ENCODE measurements at places on chromosomes 12 and 14.
A peak's percentile ranks its signal among the peaks of the same experiment; 100 is the strongest.

DNA sequence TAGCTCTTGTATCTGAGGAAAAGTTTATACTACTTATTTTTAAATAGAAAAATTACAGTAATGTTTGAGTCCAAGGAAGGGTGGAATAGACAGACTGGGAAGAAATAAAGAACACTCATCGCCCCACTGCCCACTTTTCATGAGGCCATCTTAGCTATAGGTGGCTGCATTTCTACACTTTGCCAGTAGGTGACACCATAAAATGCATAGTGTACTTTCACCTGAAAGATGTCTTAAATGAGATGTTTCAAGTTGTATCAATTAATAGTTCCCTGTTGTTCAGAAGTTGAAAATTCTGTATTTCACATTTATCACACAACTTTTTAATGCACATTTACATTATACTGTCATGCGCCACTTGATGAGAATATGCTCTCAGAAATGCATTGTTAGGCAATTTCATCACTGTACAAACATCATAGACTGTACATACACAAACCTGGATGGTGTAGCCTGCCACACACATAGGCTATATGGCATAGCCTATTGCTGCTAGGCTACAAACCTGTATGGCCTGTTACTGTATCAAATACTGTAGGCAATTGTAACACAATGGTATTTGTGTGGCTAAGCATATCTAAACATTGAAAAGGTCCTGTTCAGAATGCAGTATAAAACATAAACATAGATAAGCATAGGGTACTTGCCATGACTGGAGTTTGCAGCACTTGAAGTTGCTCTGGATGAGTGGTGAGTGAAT, 27.6 kb downstream of the PMCH start:
- DNase-seq, result peak; percentile 17

DNA sequence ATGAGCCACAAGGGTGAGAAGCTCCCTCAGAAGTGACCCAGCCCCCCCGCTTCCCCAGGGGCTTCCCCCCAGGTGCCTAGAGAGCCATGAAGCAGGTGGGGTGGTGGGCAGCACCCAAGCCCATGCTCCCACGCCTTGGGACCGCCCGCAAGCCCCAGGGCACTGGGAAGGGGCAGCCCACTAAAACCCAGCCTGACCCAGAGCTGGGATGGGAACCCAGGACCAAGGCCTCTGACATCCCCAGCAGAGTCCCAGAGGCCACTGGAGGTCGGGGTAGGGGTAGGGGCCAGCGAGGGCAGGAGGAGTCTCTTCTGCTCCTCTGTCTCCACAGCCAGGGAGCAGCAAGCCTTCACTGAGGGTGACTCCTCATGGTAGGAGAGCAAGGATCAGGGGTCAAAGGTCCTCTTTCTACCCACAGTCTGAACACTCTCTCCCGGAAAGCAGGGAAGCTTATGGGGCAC, 86.5 kb upstream of the ZFP36L1 start:
- DNase-seq, result no peak

DNA sequence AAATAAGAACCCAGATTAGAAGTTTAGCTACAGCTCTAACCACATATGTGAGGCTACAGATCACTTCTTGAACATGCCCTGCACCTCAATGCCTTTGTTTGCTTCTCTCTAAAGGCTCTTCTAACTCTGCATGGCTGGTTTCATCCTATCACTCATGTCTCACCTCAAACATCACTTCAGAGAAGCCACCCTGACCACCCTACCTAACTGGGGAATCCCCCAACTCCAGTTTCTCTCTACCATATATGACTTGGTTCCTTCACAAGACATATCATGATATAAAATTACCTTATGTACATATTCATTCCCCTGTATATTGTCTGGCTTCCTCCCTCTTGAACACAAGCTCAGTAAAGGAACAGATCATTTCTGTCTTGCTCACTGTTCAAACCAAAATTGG, 250.2 kb upstream of the GRIP1 start:
- no peak for DNase-seq

- DNase-seq, result no peak
Observed at GRCh38 chr12:68225576-68226476, at the start of gene IL26. IL26 (minus strand) TSS chr12:68225810; CDS start chr12:68225756, 54 bp downstream.

DNA sequence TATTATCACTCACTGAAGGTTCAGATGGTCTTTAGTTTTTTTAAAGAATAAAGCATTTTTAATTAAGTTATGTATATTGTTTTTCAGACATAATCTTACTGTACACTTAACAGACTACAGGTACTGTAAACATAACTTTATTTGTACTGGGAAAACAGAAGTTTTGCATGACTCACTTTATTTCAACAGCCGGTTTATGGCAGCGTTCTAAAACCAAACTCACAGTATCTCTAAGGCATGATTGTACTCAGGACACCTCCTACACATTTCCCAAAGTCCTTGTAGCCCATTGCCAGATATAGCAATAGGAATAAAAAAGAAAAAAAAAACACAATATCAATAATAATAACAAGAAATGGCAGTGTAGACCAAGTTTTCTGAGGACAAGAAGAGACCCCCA, 1341.4 kb downstream of the FSCB start:
- no peak for DNase-seq

- peak; percentile 35 for DNase-seq
Observed at GRCh38 chr14:104723651-104724406, at the start of gene ADSS1. ADSS1 (plus strand) TSS chr14:104724229; CDS start chr14:104724271, 42 bp downstream.

GRCh38 chr12:55816881-55817344, 611 bp downstream of the SARNP start:
- no peak for DNase-seq

DNA sequence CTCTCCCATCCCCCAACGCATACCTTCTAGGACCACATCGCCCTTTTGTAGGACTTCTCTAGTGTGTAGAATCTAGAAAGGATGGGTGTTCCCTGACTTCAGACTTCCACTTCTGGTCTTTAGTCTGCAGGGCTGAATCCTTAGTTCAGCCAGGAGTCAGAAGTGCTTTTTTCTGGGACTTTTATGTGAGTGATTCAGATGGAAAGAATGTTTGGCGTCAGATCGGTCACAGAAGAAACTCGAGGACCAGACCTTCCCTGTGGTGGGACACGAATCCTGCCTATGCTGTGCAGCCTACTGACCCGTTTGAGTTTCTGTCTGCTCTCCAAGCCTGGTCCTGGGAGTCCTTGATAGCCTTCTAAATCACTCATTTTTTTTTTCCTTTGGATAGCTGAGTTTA, 165.4 kb upstream of the SSTR1 start:
- DNase-seq, result no peak

- no peak for DNase-seq
Observed at GRCh38 chr14:64518229-64518628, 13.7 kb downstream of the ZBTB1 start.

- DNase-seq, result no peak
Observed at GRCh38 chr14:24443053-24443665, 583 bp upstream of the SDR39U1 start.

GRCh38 chr14:51202914-51203665, 37.0 kb upstream of the TMX1 start:
- no peak for DNase-seq

DNA sequence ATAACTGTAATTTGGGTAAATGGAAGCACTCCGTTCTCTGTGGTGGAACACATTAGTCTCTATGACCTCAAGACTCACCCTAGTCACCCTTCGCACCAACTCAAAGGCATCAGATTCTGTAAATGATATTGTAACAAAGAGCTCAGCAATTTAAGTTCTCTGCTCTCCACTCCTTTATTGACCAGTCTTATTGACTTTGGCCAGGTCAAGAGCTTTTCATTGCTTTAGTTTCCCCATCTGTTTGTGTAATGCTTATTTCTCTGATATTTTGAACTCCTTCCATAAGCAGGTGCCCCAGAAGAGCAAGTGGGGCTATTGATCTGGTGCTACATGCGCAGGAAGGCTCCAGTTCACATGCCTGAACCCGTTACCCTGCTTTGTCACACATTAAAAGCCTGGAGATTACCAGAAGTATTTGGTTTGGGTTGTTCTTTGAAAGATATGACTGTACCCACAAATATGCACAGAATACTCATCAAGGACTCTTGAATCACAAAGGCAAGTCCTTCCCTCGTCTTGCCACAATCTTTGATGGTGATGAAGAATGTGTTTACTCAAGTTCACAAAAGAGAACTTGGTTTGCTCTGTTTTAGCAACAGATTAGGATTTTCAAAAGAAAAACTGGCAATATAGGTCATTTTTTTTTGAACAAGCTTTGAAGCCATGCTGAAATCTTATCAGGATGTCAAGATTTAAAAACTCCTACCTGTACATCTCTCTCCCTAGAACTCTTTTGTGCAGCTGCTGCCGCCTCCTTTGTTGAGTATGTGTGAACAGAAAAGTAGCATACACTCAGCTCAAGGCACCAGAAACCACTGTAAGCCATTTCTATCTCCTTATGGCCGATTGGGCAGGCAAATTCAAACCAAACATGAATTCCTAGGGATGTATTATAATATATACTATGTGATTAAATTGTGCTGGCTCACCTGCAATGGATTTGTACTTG, 193.9 kb downstream of the BCAT1 start:
- DNase-seq, result no peak

DNA sequence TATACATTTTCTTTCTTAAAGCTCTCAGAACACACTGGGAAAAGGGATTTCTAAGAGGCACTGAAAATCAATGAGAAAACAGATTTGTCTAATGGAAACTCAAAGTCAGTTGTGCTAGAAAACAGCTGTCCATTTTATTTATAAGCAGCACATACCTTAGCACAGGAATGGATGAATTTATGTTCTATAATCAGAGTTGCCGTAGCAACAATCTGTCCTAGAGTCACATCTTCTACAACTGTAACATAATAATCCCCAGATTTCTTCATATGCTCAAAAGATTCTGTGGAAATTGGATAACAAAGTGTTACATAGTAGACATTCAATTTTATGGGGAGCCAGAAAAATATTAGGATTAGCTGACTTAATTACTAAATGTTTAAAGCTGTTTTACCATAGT, 9.8 kb downstream of the GNPNAT1 start:
- no peak for DNase-seq

- no peak for DNase-seq
Observed at GRCh38 chr14:35368139-35368460, 36.4 kb downstream of the NFKBIA start.

DNA sequence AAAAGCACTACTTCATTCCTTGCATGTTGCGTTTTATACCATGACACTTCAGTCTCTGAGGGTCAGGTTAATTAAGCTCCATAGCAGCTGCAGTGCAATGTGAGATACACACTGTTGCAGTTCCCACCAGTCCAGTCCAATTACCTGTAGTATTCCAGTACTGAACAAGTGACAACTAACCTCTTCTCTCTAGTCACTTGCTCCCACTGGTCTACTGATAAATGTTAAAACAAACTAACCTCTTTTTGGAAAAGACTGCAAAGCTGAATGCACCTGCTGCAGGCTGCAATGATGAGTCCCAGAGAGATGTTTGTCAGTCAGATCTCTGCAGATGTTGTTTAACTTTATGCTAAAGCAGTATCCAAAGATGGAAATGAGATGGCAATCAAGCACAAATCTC, 7.9 kb downstream of the NOVA1 start:
- DNase-seq, result no peak

- no peak for DNase-seq
Observed at GRCh38 chr14:81759541-81759940, 225.9 kb upstream of the SEL1L start.

DNA sequence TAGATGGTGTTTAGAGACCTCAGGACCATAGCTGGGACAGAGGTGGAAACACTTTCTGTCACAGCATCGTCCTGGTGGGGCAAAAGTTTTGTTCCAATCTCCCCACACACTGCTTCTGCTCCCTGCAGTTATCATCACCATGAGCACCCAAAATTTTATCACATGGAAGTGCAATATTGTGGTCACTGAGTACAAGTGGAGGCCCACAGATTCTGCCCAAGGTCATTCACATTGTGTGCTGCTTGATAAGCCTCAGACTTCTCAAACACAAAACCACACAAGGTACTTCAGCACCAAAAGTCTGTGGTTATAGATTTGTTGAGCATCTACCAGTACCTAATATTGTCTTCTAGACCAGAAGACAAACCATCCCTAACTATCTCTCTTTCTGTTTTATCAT, 554 bp upstream of the KRT77 start:
- DNase-seq, result no peak

GRCh38 chr12:116964054-116965050, 53.6 kb downstream of the FBXW8 start:
- DNase-seq, result no peak

DNA sequence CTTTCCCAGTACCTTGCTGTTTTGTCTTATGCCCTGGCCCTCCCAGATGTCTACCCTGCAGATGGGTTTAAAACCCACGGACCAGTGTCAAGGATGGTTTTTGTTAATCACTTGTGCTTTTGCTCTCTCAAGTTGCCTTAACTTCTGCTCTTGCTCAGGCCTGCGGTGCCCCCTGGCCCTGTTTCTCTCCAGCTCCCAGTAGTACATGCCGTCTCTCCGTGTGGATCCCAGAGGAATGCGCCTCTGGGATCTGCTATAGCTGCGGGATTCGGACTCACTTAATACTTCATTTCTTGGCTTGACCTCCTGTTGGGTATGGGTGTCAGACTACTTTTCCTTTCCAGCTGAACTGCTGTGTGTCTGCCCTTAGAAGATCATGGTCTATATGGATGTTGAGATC, 14.5 kb downstream of the PLEKHG3 start:
- no peak for DNase-seq

DNA sequence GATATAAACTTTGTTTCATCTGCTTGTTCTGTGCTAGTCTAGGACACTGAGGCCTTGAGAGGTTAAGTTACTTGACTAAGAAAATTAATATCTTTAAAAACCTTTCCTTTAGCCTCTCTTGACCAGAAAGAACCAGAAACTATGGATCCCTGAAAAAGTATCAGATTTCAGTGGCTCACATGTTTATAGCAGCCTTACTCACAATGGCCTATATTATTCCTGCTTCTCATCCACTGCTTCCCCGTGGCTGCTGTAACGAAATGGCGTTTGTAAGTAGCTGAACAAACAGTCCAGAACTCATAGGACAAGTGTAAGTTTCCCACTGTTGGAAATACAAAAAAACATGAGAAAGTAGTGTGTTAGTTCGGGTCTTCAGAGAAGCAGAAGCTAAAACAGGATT, 3.2 kb upstream of the PYGL start:
- no peak for DNase-seq

All from Kasumi-1 (cell line).